ENCODE measurements at places on chromosomes 6 and 20.
A peak's percentile ranks its signal among the peaks of the same experiment; 100 is the strongest.

- DNase-seq: no peak
These were observed 718.5 kb downstream of the RFPL4B start for GRCh38 chr6:113065611-113066010.

DNA sequence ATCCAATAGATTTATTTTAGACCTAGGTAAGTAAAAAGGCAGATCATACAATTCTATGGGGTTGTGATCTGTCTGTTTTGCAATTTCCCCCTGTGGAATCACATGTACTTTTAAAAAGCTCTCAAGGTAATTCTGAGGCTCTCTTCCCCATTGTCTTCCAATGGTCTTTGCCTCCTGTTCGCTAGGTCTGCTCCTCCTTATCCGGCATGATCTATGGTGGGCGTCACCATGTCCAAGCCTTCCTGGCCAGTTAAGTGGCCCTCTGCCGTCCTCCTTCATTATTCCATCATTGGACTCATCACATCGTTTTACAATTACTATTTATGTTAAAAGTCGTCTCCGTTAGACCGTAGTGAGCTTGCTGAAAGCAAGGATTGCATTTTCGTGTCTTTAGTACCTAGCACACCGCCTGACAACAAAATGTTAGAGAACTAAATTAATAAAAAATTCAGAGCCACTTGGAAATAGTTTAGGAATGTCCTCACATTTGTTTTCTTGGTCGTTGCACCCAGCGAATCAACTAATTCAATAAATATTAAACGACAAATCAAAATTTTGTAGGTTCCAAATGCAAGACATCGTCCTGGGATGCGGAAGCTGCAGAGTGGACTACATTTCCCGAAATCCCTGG lies 2.2 kb upstream of the STXBP5 start:
- no peak for DNase-seq

DNA sequence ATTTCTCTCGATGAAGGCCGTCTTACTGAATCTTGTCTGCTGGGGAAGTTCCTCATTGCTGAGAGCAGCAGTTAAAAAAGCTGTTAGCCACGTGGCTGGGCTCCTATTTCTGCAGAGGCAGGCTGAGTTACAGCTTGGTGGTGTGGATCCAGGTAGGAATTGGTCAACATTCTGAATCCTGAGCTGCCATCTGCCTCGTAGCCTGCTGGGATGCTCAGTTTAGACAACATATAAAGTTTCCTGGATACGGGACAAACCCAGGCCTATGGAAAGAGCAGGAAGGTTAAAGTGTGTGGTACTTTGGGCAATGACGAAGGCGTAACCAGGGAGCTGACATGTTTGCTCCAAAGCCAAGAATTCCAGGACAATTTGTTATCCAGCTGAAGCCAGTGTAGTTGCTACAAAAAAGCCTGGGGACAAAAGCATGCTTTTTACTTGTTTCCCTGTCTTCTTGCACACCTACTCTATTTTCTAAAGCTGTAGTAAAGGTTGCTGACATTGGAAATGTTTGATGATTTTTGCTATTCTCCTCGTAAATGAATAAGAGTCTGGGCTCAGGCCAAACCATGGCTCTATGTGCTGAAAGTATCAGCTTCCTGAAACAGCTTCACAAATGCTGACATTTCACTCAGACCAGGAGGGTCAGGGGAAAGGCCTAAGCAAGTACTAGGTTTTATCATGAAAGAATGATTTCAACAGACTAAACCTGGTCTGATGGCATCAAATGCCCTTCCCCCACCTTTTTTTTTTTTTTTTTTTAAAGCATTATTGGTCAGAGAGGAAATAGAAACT lies 12.4 kb upstream of the MYLK2 start:
- DNase-seq: no peak

- no peak for DNase-seq
These were observed 97.4 kb downstream of the PHACTR1 start for GRCh38 chr6:12814015-12814414.

DNA sequence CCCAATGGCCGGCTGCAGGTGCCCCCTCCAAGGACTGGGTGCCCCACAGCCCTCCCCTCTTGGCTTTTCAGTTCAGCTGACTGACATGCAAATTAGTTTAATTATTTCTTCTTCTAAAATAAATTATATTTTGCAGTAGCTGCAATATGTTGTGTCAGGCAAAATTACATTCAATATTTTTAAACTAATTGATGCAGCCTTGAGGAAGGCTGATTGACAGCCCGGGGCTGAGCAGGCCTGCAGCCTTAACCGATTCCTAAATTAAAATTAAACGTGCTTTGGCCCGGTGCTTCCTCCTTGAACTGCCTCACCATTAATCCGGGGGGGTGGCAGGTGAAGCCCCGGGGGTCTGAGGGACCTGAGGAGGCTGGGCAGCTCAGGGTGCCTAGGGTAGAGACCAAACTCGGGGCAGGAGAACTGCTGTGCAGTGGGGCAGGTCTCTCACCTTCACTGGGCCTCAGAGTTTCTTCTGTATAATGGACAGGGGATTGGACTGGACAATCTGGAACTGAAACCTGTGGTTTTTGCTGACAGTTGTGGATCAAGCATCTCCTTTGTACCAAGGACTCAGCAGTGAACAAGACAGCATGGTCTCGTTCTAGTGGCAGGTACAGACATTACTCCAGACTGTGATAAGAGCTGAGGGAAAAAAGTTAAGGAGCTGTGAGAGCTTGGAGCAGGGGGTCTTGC lies 72.5 kb downstream of the CD40 start:
- no peak for DNase-seq

DNA sequence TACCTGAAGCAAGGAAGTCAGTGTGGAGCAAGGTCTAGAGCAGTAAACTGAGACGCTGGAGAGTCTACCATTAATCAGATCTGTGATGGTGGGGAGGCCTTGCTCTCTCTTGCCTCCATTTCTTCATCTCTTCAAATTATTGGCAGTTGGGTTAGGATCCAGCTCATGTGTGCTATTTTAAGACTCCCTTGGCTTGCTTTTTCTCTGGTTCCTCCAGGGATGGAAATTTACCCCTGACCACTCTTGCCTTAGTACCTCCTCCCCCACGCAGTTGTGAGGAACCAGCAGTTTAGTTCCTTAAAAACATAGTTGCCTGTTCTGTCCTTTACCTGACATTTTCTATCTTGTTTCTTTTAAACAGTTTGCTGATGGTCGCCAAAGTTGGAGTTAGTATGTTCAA lies 7.4 kb downstream of the TMEM14C start:
- no peak for DNase-seq

DNA sequence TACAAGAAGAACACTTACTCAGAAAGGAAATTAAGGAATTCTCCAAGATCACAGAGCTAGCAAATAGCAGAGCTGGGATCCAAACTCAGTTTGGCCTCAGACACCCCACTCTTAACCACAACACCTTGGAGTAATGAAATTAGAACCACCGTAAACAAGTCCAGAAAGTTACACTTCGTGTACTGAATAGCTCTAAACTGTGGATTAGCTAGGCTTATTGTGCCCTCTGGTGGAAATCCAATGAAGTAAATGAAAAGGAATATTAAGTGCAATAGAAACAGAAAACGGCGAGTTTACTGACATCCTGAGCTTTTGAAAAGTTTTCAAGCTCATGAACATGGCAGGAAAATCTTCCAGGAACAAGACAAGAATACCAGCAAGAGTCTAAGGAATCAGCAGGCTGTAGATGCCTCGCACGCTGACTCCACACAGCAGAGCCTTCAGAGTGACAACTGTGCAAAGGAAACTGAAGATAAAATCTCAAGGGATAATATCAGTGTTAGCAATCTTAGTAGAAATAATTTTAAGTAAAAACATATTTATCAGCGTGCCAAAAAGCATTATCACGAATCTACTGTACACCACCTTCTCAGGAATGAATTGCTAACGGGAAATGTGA lies 34.6 kb downstream of the FBXO5 start:
- DNase-seq: no peak

- DNase-seq: no peak
These were observed 6.3 kb upstream of the PARD6B start for GRCh38 chr20:50724851-50725723.

DNA sequence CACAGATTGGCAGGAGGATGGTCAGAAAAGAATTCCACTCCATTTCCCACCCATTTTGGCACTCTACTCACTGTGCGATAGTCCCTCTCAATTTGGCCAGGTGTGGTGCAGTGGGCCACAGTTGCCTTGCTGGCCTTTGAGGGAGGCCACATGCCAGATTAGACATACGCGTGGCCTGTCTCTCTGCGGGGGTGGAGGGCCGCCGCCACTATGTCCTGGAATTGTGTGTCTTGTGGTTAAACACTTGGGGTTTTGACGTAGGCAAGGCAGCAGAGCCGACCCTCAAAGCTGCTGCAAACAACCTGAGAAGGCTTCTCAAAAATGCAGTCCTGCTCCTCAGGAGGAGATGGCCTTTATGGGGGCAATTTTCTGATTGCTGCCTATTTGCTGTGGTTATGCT lies 4.9 kb upstream of the DAAM2 start:
- DNase-seq: no peak

GRCh38 chr20:61728326-61728725 lies 337.4 kb downstream of the TAF4 start:
- no peak for DNase-seq

DNA sequence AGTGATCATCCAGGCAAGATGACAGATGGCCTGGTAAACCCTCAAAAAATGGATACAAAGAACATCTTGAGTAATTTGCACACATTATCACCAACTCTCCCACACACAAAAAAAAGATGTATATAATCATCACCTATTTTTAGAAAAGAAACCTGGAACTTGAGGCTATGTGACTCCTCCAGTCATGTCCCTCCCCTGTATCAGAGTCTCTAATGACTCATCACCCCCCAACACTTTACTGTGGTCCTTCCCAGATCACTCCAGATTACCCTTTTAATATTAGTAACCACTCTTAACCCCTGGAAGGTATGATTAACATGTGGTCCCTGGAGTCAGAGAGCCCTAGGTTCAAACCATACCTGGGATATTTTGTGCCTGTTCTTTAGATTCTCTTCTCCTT lies 144.8 kb downstream of the ZNF217 start:
- no peak for DNase-seq

- peak; percentile 49 for DNase-seq
These were observed 104.1 kb upstream of the TRAF3IP2 start for GRCh38 chr6:111709615-111710398.

- no peak for DNase-seq
These were observed 92.4 kb downstream of the EYA2 start for GRCh38 chr20:46987001-46987400.

DNA sequence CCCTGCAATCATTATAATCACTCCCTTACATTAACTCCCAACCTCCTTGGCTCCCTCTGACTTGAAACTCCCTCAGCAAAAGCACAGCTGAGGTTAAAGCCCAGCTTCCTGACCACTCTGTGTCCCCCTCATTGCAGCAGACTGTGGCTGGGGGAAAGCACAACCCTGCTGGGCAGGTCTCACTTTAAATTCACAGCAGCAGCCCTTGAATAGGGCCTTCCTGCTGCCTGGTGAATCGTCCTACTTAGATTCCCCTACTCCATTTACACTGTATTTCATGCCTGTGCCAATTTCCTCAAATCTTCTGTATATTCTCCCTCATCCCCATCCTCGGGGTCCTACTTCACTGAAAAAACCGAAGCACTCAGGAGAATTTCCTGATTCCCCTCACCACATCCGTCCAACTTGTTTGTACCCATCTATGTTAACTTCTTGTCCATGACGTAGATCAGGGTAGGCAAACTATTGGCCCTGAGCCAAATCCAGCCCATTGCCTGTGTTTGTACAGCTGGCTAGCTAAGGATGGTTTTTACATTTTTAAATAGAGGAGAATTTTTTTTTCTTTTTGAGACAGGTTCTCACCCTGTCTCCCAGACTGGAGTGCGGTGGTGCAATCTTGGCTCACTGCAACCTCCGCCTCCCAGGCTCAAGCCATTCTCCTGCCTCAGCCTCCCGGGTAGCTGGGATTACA lies 31.5 kb upstream of the GCM1 start:
- peak; percentile 8 for DNase-seq

- no peak for DNase-seq
These were observed 1.5 kb downstream of the FAM135A start for GRCh38 chr6:70414813-70415212.

DNA sequence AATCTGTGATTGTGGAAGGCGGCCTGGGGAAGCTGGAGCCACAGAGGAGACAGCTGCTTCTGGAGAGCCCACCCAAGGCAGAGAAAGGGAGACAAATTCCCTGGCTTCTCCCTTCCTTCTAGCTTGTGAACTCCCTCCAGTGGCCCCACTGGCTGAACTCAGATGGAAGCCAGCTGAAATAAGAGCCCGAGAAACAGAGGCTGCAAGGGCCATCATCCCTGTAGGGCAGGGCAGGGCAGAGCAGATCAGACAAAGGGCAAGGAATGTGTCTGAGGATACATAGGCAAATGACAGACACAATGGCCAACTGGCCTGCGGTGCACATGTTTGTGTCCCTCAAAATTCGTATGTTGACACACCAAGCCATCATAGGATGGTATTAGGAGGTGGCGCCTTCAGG lies 25.3 kb downstream of the MDFI start:
- no peak for DNase-seq

GRCh38 chr6:31125586-31126363 lies 5.5 kb upstream of the CDSN start:
- DNase-seq: no peak

DNA sequence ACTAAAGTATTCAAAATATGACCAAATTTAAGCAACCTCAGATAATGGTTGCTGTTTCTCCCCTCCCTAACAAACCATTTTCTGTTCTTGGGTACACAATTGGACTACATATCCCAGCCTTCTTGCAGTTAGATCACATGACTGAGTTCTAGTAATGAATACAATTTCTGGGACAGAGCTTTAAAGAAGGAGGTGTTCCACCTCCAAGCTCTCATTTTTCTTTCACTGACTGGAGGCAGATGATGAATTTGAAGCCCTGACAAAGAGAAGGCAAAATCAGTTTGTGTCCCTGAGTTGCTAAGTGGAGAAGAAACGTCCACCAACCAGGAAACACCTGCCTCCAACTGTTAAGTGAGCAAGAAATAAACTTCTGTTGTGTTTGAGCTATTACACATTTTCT lies 117.2 kb downstream of the LCA5 start:
- DNase-seq: no peak

GRCh38 chr20:14914633-14915032 lies 577.2 kb upstream of the FLRT3 start:
- no peak for DNase-seq

DNA sequence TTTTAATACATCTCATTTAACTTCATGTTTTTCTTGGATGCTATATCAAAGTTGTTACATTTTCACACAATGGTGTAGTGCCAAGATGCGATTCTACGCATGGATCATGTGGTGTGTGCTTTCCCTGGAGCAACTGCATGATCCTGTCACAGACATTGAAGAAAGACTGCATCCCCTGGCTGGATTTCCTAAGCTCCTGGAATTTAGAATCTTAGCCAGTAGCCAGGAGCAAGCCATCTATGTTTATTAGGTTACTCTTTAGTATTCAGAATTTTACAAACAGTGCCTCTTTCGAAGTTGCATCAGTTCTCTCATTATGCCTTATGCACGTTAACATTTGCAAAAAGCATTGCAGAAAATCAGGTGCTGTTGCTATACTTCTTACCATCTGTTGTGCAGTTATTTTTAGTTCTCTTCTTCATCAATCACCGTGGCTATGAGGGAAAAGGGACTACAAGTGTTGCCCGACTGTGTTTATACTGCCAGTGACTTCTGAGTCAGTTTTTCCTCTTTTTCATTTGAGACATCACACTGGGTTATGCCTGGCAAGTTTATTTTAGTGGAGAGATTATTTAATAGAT lies 584.2 kb downstream of the BCKDHB start:
- DNase-seq: no peak

Data from effector CD4-positive, alpha-beta T cell (primary cell).